ENCODE measurements at places on chromosomes 7 and 10.

- no peak for DNase-seq
These were observed 595 bp downstream of the TBL2 start for GRCh38 chr7:73577627-73578341.

GRCh38 chr10:73644767-73645166 is 3.5 kb upstream of the MYOZ1 start:
- DNase-seq, result no peak

- no peak for DNase-seq
These were observed 9.8 kb downstream of the MAPK8 start for GRCh38 chr10:48316236-48316635.

- DNase-seq, result no peak
These were observed 8.8 kb downstream of the ZFAND2A start for GRCh38 chr7:1151156-1151555.

- no peak for DNase-seq
These were observed 35.2 kb downstream of the ANKRD26 start for GRCh38 chr10:27065084-27065483.

DNA sequence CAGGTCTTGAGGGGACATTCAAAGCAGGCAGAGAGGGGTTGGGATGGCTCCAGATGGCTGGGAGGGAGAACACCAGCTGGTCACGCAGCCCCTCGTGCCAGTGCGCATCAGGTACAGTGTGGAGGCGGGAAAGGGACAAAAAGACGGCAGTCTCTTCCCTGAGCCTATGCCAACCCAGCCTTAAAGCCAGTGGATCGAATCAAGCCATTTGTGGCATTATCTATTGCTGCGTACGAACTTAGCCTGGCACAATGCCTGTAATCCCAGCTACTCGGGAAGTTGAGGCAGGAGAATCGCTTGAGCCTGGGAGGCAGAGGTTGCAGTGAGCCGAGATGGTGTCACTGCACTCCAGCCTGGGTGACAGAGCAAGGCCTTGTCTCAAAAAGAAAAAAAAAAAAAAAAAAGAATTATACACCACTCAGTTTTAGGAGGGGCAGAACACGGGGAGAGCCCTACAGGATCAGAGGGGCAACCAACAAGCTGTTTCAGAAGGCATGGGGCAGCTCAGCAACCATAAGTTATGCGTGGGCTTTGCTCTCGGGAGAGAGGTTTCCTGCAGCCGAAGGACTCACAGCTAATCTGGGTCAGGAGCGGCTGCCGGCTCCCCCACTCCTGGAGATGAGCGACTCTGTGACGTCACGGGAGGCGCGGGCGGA is 356 bp upstream of the NDUFB2 start:
- DNase-seq, result peak; percentile 98

GRCh38 chr10:61547297-61547696 is 94.1 kb upstream of the TMEM26 start:
- no peak for DNase-seq

- DNase-seq, result no peak
These were observed 38.1 kb upstream of the XPNPEP1 start for GRCh38 chr10:109961174-109962001.

DNA sequence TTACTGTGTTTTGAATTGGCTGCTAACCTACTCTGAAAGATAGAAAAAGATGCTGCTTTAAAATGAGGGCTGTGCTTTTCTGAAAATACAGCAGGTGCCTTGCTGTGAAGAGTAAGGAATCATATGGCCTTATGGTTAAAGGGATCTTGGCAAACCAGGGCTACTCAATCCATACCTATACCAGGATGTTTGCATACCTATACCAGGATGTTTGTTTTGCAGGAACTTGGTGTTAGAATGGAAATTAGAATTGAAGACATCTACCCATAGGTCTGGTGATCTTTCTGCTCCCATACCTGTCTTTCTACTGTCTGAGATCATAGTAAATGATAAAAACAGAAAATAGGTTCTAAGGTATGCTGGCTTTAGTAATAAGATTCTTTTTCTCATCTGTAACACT is 200.2 kb upstream of the C7orf33 start:
- no peak for DNase-seq

DNA sequence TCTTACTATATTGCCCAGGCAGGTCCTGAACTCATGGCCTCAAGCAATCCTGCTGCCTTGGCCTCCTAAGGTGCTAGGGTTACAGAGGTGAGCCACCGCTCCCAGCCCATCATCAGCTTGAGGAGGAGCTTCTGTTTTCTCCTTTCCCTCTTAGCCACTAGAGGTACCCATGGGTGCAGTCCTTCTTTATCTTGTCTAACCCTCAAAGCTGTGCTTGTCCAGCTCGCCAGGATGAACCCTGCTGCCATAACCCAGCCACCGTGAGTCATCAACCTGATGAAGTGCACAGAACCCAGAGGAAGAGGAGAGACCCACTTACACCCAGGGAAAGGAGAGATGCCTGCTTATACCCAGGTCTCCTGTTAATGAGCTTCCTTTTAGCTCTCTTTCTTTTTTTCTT is 133.4 kb downstream of the CUL2 start:
- no peak for DNase-seq
